ENCODE measurements at places on chromosomes 5 and 9.
A peak's percentile ranks its signal among the peaks of the same experiment; 100 is the strongest.

- no peak for DNase-seq
Measured at GRCh38 chr9:124315882-124316281, 58.1 kb downstream of the NEK6 start.

DNA sequence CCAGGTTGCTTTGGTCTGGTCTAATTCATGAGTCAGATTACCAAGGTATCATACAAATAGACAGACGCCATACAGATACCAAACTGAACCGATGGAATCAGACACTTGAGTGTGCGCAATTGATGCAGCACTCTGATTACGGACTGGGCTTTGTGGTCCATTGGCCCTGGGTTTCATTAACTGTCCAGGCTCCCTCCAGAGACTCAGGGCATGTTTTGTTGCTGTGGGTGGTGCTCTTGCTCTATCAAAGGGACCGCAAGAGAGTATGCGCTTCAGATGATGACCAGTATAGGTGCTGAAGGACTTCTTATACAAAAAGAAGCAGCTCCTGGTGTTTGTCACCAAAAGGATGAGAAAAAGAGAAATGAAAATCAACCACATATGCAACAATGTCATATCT, 36.9 kb upstream of the ANKRD55 start:
- peak; percentile 18 for DNase-seq

GRCh38 chr5:180208435-180209081, 453 bp downstream of the RASGEF1C start:
- peak; percentile 61 for DNase-seq

DNA sequence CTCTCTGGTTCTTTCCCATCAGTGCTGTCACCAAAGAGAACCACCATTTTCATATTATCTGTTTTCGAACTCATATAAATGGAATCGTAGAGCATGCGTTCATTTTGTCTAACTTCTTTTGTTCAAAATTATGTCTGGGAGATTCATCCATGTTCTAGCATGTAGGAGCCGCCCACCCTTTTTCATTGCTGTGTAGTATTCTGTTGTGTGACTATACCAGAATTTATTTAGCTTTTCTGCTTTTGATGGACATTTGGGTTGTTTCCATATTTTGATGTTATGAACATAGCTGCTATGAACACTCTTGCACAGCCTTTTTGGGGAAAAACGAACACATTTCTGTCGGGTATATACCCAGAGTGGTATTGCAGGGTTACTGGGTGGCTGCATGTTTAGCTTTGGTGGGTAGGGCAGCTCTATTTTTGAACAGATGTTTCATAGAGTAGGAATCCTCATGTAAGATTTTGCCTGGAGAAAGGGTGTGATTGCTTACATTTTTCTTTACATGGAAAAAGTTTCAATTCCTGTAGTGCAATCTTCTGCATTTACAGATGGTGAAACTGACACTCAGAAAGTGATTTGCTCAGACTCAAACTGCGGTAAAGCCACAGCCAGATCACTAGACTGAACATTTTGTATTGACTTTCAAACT, 100.2 kb upstream of the IL12B start:
- DNase-seq = no peak

DNA sequence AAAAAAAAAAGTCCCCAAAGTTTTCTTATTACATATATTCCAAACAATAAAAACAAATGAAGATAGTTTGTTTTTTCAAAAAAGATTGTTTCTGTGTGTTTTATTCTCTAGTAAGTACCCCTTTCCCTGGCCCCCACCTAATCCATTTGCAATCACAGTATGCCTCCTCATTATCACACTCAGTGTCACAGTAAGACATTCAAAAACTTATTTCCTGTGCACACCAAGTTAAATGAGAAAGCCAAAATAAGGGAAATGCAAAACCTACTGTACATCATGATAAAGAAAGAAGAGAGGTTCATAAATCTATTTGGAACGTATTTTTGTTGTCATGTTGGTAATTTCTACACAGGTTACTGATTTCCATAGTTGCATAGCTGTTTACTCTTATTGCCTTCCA, 62.3 kb downstream of the ST8SIA4 start:
- DNase-seq = no peak
